Activated naive CD4-positive, alpha-beta T cell (primary cell): ENCODE measurements at places on chromosomes 3 and 15.
A peak's percentile ranks its signal among the peaks of the same experiment; 100 is the strongest.

DNA sequence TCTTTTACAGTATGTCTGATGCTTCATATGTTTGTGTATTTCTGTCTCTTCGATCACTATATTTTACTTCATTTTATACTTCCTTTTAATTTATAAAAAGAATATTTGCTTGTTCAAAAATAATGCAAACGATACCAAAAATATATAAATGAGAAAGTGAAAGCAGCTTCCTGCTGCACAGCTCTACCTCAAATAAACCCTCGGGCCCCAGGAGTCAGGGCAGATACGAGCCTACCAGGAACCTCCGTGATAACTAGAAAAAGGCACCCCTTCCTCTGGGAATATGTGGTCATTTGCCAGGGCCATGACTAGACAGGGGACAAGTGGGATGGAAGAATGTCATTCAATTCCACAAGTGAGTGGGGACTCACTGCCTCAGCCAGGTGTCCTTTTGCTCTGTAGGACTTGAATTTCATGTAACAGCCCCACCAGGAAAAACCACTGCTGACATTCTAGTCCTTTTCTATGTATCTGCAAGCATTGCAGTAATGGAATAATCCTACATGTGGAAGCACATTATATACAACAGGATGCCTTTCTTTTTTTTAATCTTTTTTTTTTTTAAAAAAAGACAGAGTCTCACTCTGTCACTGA lies 133.3 kb downstream of the SUCLG2 start:
- no peak for DNase-seq

- DNase-seq = no peak
Observed at GRCh38 chr3:152196782-152197181, 71.9 kb upstream of the MBNL1 start.

DNA sequence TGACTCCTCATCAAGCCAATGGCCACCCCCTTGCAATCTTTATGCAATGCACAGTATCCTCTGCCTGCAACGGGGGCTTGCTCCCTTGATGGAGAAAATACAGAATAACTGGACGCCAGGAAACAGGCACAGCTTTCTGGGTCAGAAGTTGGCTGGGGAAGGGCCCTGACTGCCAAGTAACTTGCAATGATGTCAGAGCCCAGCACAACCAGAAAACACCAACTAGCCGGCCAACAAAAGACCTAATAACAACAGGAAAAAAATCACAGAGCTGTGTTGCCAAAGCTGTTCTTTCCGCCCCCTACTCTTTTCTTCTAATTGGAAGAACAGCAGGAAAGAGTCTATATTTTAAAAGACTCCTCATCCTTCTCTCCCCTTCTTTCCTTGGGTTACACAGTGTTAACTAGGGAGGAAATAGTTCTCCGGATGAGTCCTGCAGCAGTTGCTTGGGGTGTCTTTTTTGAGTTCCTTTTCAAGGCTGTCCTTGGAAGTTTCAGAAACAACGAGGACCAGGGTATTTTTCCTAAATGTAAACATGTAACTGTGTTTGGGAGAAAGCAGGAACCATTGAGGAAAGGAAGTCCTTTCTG lies 1.4 kb upstream of the SEMA6D start:
- DNase-seq = no peak

GRCh38 chr15:82554351-82554750 lies 14.1 kb upstream of the RPS17 start:
- DNase-seq = no peak

DNA sequence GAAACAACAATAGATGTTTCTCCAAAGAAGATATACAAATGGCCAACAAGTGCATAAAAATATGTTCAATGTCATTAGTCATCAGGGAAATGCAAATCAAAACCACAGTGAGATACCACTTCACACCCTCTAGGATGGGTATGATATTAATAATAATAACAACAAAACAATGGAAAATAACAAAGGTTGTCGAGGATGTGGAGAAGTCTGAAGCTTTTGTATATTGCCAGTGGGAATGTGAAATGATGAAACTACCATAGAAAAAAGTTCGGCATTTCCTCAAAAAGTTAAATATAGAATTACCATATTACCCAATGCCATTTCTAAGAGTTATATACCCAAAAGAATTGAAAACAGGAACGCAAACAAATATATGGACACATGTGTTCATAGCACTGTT lies 10.8 kb downstream of the BHLHE40 start:
- DNase-seq = no peak

DNA sequence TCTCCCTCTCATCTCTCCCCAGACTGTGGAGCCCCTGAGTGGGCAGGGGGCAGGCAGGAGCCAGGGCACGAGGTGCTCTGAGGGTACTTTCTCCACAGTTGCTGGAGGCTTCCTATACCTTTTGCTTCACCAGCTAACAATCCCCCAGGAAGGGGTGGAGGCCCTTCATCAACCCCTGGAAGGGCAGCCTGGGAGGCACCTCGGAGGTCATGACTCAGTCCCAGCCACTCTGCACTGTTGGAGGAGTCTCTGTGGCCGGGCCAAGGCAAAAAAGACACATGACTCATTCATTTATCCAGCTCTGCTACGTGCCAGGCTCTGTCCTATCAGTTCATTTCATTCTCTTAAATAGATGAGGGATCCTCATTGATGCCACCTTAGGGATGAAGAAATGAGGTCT lies 15.6 kb upstream of the KY start:
- DNase-seq = no peak

DNA sequence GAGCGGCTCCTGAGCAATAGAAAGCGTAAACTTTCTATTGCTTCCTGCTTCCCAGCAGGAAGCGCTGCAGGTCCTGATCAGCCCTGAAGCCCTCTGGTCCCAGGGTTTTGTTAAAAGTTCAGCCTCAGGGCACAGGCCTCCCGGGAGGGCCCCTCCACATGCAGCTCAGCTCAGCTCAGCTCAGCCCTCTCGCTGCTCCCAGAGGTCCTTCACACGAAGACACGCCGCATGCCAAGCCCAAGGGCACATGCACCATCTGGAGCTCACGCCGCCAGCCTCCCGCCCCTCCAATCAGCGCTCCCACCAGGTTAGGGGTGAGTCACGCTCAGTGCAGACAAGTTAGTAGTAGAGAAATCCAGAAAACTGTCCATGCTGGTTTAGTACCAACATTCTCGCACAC lies 12.7 kb downstream of the TKT start:
- no peak for DNase-seq

DNA sequence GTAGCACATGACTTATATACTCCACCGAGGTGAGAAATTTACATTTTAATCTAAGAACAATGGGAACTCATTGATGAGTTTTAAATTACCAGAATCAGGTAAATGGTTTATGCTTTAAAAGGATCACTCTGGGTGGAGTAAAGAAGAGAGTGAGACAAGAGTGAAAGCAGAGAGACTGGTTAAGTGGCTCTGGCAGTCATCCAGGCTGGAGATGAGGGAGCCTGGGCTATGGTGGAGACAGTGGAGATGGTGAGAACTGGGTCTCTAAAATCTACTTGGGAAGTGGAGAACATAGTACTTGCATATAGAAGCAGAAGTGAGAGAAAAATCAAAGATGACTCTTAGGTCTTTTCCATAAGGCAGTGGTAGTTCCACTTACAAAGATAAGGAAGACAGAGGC lies 37.1 kb upstream of the SLC25A36 start:
- no peak for DNase-seq

- no peak for DNase-seq
Observed at GRCh38 chr3:31671451-31671850, 138.7 kb downstream of the STT3B start.

GRCh38 chr3:98557324-98558010 lies 25.7 kb downstream of the GPR15 start:
- no peak for DNase-seq

- peak; percentile 74 for DNase-seq
Observed at GRCh38 chr3:157130467-157131251, 29.3 kb downstream of the CCNL1 start.

GRCh38 chr15:69666921-69667811 lies 214.5 kb downstream of the RPLP1 start:
- DNase-seq = no peak
